ENCODE measurements at places on chromosomes 12 and 14.
A peak's percentile ranks its signal among the peaks of the same experiment; 100 is the strongest.

DNA sequence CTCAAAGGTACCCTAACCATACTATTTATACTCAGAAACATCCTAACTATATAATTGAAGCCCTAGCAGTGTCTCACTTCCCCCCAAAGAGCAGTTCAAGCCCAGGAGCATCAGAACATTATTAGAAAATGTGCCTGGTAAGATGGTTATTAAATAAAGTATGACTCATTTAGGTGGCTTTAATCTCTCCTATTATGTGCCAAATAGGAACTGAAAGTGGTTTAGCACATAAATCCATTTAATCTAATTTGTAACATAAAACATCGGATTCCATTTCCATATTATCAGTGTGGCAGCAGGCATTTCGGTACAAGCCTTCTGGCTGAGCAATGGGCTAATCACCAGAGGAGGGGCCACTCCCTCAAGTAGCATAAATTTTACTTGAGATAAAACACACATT is 395.2 kb upstream of the TMTC1 start:
- DNase-seq: no peak

DNA sequence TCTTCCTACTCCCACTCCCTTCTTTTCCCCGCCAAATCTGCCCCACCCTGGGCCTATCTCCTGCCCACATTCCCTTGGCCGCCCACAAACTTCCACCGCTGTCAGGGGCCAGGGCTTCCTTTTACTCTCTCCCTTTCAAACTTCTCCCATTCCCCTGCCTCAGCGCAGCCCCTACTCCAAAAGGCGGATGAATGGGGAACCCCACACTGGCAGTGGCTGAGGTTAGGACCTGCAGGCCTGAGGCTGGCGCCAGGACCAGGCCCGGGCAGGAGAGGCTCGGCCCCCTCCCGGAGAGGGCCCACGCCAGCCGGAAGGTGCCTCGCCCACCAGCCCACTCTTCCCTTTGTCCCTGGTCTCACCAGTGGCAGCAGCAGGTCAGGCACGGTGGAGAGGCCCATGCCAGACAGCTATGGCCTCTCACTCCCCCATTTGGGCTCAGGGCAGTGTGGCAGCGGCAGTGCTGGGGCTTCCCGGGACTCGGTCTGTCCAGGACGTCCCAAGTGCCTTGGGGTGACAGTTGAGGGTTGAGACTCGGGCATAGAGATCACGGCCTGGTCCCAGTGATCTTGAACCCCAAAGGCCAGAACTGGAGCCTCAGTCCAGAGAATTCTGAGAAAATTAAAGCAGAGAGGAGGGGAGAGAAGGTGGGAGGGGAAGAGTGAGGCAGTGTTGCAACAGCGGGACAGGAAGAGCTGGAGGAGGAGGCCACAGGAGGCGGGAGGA is at the start of gene TNFRSF1A:
TSS of gene TNFRSF1A (minus strand) at position 660 of the 723 bp plus-strand sequence. CDS start at position 398, 262 bp downstream.
- no peak for DNase-seq

- no peak for DNase-seq
These were observed 36.6 kb downstream of the SENP1 start for GRCh38 chr12:48069241-48069640.

- DNase-seq: peak; percentile 84
These were observed 7.6 kb downstream of the VPS37B start for GRCh38 chr12:122888232-122888752.

DNA sequence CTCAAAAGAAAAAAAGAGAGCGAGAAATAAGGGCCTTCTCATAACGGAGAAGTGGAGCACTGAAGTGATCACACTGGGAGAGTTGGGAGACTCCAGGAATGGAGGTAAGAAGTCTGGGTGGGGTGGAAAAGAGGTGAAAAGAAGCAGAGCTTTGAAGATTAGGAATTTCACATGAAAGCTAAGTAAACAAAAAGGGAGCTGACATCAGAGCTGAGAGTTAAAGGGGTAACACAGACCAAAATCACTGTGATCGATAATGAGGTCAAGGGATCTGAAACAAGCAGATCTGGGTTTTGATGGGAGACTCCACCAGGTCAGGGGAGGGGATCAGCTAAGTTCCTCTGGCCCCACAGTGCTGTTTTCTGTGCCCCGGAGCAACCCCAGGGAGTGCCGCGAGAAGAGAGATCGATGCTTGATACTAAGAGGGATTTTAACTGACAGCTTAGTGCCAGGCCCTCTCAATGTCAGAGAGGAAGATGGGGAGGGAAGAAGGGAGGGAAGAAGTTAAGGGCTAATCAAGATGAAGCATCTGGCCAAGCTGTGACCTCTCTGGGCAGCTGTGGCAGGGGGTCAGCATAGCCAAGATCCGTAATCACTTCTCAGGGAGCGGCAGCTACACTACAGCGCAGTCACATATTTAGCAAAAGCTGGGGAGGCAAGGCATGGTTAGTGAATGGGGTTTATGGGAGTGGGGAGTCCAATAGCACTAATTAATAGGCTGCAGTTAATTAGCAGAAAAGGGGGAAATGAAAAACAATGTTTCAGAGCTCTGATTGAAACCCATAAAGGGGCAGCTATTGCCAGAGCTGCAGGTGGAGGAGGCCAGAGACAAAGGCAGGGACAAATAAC is 8.0 kb downstream of the AQP6 start:
- DNase-seq: no peak

DNA sequence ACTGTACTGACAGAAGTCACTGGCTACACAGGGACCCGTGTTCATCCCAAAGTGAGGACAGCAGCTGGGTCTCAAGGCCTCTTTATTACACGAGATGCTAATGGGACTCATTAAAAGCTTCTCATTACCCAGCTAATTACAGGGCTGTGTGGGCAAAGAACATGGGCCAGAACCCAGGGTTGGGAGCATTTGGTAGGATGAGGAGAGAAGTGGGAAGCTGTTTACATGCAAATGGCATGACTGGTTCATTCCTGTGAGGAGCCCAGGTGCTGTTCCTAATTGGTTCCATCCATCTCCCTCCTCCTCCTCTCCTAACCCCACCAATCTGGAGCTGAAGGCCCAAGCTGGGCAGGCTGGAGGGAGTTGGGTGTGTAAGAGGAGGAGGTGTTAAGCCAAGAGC is 8.9 kb upstream of the TAC3 start:
- no peak for DNase-seq

GRCh38 chr14:103102689-103103260 is 8.2 kb downstream of the EXOC3L4 start:
- DNase-seq: no peak

- DNase-seq: no peak
These were observed 34.9 kb downstream of the LIMA1 start for GRCh38 chr12:50248411-50248810.

- no peak for DNase-seq
These were observed 196.0 kb downstream of the BCAT1 start for GRCh38 chr12:24752763-24753462.

DNA sequence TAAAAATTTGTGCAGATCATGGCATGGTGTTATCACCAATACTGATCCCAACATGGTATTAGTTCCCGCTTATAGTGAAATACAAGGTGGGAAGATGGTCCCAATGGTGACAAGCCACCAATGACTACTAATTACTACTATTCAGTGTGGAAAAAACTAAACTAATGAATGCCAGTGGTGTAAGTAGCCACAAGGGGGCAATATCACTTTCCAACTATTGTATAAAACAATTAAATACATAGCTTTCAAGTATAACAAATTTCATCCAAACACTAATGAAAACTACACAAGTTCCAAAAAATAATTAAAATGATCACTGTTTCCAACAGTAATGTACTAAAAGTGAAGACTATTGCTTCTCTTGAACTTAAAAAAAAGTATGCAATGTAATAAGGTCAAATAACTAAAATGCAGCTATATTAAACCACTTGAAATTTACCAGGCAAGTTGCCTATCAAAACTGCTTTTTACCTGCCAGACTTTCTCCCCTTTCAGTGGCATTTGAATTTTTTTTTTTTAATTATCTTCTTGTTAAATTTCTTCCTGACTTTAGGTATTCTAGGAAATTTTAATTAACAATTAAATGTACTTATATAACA is 58.0 kb downstream of the PAPLN start:
- DNase-seq: no peak

Data from suprapubic skin (tissue), 4 donors.